ENCODE measurements at places on chromosomes 11 and 22. TPM values are rescaled to one million over a fixed set of nuclear protein-coding genes. Genes with fewer than 3 reads are reported as not detected.

The PISD gene
- total RNA-seq = 68.0 TPM

The LRRC32 gene
- 83.7 TPM for total RNA-seq

The UPK3A gene
- total RNA-seq = 233 TPM

The MTMR3 gene
- 81.3 TPM for total RNA-seq

The ARHGEF17 gene
- 71.5 TPM for total RNA-seq

The RABL2B gene
- total RNA-seq = 44.3 TPM

The UPB1 gene
- total RNA-seq = 0.26 TPM

GRCh38 chr11:27052668-27053067, 12.1 kb downstream of the BBOX1 start:
- DNase-seq = no peak

DNA sequence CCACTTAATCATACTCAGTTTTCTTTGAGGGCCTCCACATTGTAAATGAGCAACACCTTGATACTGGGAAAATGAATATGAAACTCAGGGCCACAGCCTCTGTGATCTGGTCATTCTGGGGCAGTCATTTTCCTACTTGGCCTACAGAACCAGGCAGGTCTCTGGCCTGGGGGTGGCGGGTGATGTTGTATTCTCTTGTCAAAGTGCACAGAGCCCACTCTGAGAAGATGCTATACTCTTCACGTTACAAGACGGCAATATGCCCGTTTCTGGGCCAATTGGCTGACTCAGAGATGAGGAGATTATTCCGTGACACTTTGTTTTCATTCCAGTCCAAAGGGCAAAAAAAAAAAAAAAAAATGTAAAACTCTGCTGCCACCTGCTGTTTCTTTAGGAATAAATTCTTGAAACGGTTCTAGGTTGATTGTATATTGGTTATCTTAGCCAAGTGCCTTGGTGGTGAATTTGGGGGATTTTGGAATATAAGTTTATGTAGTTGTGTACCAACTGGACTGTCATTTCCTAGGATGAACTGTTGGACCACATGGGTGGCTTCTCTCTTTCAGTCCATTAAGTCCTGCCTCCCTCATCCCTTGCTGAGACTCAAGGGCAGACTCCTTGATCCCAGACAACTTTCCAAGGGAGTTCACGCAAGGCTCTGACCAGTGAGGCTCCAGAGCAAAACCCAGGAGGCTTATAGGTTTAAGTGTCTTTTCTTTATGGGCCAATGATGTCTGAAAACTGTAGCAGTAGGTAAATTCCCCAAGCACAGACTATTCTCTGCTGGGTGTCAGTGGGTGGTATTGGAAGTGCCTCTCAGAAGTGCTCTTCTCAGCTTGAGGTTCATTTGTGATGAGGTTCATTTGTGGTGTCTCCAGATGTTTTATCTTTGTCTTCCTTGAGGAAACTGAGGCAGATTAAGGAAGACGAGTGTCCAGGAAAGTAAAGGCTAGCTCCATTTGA, 18.2 kb downstream of the ADM start:
- peak; percentile 69 for DNase-seq

DNA sequence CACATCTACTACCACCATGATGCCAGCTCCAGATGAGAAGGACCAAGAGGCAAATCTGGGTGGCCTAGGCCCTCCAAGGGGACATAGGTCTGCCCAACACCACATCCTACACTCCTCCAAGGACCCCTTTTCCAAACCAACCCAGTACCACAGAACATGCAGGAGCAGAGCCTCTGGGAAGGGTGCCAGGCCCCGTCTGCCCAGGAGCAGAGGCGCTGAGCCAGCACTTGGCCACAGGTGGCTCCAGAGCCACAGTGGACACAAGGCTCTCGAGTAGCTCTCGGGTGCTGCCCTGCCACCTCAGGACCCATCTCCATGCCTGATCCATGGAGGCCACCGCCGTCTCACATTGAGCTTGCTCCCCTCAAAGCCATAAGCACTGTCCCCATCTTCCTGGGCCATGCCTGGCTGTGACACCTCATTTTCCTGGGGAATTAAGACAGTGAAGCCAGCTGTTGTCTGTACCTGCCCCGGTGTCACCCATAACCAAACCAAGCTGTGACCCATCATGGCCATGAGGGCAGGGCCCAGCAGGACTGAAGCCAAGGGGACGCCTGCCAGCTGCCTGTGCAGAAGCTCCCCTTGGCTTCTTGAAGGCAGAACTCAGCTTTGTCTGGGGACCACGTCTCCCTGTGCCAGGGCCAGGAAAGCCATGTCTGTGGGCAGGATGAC, 7.4 kb downstream of the MOB2 start:
- no peak for DNase-seq

DNA sequence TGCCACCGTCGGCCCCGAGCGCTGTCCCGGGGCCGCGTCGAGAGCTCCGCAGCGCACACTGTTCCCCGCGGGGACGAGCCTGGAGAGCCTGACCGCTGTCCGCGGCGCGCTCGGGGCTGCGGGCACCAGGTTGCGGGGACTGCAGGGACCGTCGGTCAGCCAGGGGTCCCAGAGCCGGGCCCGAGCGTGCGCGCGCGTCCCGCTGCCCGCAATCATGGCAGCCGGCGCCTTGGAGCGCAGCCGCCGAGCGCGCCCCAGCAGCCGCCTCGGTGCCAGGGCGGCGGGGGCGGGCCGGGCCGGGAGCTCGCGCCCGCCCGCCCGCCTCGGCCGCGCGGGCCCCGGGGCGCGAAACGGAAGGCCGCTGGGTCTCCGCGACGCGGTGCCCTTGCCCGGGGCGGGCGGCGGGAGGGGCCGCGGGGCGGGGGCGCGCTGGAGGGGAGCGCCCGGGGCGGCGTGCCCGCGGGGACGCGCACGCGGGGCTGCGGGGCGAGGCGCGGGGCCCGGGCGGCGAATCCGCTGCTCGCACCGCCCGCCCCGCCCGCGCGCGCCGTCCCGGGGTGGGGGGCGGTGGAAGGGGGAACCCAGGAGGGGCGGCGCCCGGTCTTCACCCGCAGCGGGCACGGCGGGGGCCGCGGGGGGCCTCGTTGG, 79.4 kb upstream of the PPARA start:
- DNase-seq = no peak

DNA sequence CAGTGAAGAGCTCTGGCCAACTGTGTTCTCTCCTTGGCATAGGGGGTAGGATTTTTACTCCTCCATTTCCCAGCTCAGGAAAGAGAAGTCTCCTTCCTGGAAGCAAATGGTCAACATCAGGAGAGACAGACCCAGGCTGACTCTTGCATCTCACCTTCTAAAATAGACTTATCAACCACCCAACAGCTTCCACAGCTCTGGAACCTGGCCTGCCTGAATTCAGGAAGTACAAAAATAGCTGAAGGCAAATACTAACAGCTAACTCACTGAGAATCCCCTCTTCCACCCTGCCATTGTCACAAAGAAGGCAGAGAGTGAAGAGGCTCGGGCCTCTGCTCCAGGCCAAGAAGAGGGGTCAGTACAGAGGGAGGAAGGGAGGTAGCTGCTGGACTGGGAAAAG, 213.6 kb downstream of the NXPE2 start:
- no peak for DNase-seq

DNA sequence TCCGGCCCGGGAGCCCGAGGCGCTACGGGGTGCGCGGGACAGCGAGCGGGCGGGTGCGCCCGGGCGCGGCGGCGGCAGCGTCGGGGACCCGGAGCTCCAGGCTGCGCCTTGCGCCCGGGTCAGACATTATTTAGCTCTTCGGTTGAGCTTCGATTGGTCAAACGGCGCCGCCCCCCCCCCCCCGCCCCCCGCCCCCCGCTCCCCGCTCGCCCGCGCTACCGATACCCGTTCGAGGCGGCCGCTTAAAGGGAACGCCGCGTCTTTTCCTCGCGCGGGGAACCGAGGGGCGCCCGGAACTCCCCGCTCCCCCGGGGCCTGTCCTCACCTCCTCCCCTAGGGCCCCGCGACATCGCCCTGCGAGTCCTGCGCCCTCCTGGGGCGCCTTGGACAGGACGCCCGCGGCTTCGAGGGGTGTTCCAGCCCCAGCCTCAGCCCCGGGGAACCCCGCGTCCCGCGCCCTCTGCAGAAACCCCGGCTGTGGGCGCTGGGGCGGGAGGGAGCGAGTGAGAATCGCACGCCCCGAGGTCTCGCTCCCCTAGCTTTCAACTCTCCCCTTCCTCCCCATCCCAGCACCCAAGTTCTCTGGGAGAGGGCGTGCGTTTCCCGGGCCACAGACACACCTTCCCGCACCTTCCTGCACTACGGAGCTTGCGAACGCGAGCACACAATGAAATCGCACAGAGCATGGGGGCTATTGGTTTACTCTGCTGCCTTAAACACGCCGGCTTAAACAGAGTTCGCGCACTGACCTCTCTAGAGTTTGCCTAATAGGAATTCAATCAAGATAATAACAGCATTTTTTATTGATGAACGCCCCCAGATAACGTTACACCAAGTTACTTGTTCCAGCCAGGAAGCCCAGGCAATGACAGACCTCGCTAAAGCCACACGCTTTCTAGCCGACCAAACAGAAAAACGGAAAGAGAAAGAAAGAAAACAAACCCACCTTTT, at the start of gene BDNF:
BDNF (minus strand) TSS at position 105 of the 951 bp plus-strand sequence. CDS start 41,891 bp downstream, outside the sequence.
- no peak for DNase-seq

DNA sequence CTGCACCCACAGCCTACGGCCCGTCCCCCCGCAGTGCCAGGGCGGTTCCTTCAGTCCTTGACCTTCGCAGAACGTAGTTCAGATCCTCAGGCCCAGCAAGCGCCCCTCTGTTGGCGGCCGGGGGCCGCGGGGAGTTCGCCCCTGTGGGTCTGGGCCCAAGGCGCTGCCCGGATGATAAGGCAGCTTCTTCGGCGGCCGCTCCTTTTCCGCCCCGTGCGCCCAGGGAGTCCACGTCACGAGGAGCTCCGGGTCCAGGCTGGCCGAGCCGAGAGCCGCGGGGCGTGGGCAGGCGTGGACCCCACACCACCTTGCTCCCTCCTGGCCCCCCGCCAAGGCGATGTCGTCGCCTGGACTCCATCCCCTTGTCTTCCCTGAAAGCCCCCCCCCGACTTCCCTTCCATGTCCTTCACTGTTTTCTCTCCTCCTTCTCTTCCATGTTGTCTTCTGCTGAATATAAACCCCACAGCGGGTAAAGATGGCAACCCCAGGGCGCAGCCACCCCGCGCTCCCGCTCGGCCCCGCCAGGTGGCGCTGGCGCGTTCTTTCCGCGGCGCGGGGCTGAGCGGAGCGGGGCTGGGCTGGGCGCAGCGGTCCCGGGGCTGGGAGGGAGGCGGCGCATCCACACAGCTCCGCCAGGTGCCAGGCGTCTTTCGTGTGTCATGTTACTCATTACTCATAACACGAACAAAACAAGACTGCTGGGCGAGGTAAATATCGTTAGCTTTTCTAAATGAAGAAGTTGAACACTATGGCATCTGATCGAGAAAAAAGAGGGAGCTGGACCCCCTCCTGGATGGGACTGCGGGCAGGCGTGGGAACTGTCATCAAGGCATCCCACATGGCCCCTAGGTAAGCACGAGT, 321.0 kb downstream of the NTM start:
- DNase-seq = no peak

DNA sequence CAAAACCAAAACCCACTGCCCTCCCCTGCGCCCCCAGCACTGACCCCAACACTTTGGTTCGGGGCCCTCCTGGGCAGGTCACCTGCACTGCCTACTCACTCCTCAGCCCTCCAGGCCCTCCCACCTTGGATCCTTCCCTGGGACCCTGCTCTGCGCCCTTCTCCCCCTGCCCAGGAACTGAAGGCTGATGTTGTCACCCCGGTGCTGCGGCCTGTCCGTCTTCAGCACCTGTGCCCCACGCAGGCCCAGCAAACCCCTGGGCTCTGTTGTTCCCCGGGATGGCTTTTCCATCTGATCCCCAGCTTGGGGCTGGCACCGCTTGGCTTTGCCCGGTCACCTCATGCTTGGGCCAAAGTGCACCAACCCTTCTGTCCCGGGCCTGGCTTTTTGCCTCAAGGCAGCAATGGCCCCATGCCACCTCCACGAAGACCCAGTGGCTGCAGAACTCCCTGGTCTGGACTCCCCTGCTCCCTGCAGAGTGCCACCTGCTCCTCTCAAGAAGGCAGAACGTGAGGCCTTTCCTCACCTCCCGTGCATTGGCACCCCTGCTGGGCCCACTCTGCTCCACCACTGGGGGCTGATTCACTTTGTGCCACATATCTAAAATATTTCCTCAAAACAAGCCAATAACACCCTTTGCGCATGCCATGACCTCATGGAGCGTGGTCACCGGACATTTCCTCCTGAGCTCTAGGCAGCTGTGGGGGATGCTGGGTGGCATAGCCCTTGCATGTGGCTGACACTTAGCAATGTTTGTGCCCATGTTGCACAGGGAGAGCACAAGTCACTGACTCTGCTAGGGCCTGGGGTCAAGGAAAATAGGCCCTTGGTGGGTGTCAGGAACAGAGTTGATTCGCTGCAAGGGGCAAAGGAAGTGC, 8.8 kb downstream of the PPM1F start:
- DNase-seq = no peak

GRCh38 chr11:15655552-15655951, 540.8 kb downstream of the INSC start:
- no peak for DNase-seq

DNA sequence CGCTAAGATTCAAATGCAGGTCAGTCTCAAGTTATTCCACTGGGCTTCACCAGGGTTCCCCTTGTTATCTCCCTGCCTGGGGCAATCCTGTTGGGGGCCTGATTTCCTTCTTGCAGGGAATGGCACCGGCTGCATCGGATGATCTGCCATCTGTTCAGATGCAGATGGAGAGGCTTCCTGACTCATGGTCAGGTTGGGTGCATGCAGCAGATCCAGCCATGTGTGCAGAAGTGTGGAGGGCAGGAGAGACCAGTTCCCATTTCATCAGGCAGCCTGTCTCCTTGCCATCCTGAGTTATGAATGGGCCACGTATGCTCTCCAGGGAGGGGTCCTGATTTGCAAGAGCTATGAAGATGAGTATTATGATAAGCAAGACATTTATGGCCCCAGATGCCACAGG, 161.2 kb upstream of the PLET1 start:
- no peak for DNase-seq

DNA sequence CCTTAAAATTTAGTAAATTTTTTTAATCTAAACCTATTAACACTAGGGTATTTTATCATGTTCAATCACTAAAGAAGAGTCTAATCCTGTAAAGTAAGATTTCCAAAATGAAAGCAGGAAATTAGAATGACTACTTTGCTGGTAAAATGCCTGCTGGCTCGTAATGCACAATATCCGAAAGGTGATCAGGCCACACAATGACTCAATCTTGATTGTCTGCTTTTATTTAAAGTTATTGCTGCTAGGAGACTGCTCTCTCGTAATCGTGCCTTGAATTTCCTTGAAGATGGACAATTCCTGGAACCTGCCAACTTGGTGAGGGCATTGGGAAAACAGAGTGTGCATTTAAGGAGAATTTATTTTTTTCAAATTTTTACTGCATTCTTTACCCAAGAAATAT, 1786.5 kb upstream of the RAG2 start:
- no peak for DNase-seq
